ENCODE measurements at places on chromosomes 5 and 9.
A peak's percentile ranks its signal among the peaks of the same experiment; 100 is the strongest.

DNA sequence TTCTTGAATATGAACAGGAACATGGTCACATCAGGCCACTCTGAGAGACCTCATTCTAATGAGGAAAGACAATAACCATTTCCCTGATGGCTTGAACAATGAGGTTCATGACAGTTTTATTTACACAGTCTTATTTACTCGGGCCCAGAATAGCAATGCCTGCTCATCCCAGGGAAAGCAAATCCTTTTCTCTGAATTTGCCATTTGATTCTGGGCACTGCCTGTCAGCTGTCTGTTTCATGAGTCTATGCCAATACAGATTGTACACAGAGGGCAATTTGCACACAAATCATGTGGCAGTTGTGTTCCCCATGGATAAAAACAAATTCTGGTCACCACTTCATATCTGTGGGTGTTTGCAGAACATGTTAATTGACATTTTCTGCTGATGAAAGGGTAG is 492.5 kb downstream of the ACTL7B start:
- no peak for DNase-seq

DNA sequence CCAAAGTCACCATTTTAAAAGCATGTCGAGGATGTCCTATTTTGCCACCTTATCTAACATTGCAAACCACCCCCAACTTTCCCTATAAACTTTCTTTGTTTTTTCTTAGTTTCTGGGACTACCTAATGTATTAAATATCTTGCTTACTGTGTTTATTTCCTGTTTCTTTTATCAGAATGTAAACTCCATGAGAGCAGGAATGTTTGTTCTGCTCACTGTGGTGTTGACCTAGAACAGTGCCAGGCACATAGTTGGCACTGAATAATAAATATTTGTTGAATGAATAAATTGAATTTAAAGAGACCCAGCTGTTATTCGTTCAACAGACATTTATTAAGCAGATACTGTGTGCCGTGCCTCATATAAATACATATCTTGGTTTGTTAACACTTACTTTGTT is 35.2 kb downstream of the MACIR start:
- no peak for DNase-seq

DNA sequence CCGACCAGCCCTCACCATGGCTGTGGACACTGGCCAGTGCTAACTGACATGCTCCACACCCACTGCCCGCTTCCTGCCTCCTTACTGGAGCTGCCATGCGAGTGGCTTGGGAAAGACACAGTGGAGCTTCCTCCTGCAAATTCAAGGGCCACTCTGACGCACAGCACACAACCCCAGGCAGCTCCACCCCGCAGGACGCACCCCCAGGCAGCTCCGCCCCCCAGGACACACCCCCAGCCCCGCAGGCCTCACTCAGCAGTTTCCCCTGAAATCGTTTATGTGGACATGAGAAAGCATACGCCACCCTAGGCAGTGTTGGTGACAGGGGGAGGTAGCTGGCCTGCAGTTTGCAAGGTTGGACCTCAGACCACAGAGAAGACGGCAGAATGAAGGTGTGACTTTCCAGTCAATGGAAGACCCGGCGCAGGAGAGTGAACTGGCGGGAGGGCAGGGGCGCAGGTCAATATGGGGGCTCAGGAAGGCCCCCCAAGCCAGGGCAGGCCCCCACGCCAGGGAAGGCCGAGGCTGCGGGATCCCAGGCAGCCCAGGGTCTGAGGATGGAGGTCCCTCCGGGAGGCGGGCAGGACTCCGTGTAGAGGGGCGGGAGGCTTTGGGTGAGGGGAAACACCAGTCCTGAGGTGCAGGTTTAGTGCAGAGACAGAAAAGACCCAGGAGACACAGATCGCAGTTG is 21.6 kb downstream of the LPCAT1 start:
- no peak for DNase-seq

DNA sequence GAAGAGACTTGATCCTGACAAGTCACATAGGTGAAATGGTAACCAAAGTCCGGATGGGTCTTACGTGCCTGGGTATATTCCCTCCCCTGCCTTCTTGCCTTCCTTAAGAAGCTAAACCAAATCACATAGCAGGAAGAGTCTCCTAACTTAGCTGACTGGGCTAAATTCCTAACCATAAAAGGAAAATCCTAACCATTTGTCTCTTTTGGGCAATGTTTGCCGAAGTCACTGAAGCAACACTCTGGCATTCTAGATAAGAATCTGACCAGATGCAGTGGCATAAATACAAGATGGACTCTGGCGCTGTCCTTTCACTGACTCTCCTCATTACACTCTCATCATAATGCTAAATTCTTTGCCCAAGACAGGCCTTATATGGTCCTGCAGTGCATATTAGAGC is 625.5 kb upstream of the RORB start:
- no peak for DNase-seq

GRCh38 chr5:14464096-14464495 is 117.5 kb upstream of the OTULINL start:
- DNase-seq, result no peak

- DNase-seq, result no peak
Observed at GRCh38 chr5:11329679-11330078, 568.6 kb upstream of the DAP start.

GRCh38 chr5:55175781-55176175 is 2.8 kb upstream of the CDC20B start:
- DNase-seq, result no peak

- no peak for DNase-seq
Observed at GRCh38 chr5:180803181-180804128, 849 bp upstream of the MGAT1 start.

DNA sequence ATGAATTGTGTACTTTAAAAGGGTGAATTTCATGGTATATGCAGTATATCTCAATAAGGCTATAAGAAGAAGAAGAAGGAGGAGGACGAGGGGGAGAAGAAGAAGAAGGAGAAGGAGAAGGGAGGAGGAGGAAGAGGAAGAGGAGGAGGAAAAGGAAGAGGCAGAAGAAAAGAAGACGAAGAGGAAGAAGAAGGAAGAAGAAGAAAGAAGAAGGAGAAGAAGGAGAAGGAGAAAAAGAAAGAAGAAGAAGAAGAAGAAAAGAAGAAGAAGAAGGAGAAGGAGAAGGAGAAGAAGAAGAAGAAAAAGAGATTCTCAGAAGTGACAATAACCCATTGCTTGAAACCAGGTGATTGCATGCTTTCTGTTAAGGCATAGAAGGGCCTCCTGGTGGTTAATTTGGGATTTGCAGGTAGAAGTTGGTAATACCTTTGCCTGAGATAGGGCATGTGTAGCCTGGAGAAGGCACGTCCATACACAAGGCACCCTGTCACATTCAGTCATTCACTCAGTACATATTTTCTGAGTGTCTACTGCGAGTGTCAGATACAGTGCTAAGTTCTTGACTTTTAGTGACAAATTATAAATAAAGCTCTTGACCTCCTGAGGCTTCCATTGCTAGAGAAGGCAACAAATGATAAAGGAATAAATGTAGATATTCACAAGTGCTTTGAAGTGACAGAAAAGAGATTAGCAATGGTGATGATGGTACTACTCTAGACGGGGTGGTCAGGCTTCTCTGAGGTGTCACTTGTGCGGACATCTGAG is 231.3 kb downstream of the NPR3 start:
- DNase-seq, result peak; percentile 18

- no peak for DNase-seq
Observed at GRCh38 chr9:111525056-111525977, at the start of gene ZNF483. Gene ZNF483, plus strand, starts transcription at chr9:111525179. Its CDS starts 2,217 bp downstream, at chr9:111527396.

DNA sequence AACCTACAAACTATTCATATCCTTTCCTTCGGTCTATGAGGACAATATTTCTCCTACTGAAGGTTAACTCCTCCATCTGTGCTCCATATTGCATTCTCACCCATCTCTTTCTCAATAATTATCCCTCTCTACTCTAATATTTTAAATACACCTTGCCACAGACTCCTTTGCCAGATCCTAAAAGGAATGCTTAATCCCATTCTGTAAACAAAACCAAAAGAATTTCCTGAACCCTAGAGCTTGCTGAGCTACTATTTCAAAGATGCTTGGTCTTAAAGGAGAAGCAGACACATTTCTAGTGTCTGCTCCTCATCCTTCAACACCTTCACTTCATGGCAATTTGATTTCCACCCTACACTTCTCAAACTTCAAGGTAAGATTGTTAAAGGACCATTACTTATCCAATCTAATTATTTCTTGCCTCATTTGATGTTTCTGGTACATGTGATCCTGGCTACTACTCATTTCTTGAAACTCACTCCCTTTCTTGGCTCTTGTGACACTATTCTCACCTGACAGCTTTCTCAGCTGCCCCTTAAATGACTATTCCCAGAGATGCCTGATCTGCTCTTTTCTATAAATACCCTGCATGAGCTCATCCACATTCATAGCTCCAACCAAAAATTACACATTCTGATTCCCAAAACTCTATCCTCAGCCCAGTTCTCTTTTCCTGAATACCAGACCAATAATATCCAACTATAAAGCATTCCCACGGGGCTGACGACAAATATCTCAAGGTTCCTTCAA is 20.2 kb downstream of the HOMER1 start:
- DNase-seq, result no peak

- no peak for DNase-seq
Observed at GRCh38 chr5:136674178-136674577, 308.8 kb upstream of the TRPC7 start.

DNA sequence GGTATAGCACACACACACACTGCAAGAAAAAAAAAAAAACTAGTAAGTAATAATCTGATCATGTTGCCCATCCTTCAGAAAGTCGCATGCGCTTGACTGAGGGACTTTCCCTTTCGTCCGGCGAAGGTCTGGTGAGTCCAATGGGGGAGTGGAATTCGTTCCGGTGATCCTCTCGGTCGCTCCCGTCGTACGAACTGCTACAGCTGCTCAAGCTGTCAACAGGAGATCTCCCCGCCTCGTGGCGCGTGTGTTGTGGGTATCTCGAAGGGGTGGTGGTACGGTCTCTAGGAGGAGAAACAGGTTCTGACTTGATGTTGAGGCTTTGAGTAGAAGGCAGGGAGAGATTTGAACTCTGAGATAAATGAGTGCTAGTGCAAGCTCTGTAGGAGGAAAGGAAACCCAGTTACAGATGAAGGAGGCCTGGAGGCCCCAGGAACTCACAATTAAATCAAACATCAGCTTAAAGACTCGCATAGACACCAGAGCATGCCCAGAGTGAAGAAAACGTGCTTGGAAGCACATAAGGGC is 160.4 kb downstream of the MEF2C start:
- no peak for DNase-seq

DNA sequence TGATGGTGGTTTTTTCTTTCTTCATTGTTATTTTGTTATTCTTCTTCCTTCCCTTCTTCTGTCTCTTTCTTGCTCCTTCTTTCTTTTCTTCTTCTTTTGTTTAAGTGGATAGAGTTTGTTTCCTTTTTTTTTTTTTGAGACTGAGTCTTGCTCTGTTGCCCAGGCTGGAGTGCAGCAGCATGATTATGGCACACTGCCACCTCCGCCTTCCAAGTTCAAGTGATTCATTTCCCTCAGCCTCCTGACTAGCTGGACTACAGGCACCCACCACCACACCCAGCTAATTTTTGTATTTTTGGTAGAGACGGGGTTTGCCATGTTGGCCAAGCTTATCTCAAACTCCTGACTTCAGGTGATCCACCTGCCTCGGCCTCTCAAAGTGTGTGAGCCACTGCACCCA is 40.3 kb downstream of the JAK2 start:
- no peak for DNase-seq

GRCh38 chr9:126773004-126773607 is 31.7 kb upstream of the ZBTB43 start:
- DNase-seq, result no peak

Measured in SK-N-MC (cell line).